Activated CD4-positive, alpha-beta memory T cell treated with anti-CD3 and anti-CD28 coated beads for 36 hours (primary cell): ENCODE measurements at places on chromosomes 4 and X.

- DNase-seq = no peak
These were observed 67.6 kb downstream of the POLA1 start for GRCh38 chrX:24761306-24761705.

DNA sequence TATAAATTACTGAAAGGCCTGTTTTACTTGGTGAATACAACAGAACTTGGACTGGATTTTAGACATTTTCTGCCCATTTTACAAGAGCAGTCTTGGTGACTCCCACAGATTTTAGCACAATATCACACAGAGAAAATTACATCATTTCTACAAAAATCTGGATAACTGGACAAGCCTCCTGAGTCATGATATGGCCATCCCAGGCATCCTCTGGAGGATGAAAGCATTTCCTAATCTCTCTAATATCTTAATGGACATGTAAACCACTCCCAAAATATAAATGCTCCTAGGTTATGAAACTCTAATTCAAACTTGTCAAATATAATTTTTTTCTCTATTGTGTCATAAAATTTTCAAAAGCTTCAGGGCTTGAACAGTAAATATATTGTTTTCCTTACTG is 1170.8 kb upstream of the PCDH7 start:
- no peak for DNase-seq

- peak; percentile 36 for DNase-seq
These were observed 331.0 kb upstream of the EMCN start for GRCh38 chr4:100848841-100849240.

GRCh38 chrX:7269589-7269988 is 121.6 kb upstream of the PUDP start:
- DNase-seq = no peak

GRCh38 chrX:18871970-18872369 is 111.9 kb downstream of the PHKA2 start:
- DNase-seq = no peak

DNA sequence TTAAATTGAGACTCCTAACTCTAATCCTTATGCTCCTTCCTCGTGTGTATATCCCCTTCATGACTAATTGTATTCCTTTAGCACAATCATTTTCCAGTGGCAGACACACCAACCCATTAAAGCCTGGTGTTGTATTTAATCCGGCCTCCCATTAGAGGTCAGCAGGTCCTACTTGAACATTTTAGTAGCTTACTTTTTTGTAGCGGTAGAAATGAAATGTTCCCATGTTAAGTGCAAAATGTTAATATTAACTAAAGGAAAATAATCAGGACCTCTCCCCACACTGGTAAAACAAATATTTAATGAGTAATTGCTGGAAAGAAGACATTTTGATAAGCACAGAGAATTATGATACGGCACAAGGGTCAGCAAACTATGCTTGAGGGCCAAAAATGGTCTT is 3.4 kb downstream of the RAB33B start:
- DNase-seq = no peak

GRCh38 chr4:113410686-113411085 is 350.9 kb downstream of the CAMK2D start:
- no peak for DNase-seq

GRCh38 chr4:142815834-142816233 is 30.3 kb downstream of the INPP4B start:
- peak; percentile 68 for DNase-seq

- no peak for DNase-seq
These were observed 20.1 kb upstream of the SLC34A2 start for GRCh38 chr4:25635501-25635900.

GRCh38 chrX:24023972-24024669 is 2.9 kb downstream of the KLHL15 start:
- no peak for DNase-seq

DNA sequence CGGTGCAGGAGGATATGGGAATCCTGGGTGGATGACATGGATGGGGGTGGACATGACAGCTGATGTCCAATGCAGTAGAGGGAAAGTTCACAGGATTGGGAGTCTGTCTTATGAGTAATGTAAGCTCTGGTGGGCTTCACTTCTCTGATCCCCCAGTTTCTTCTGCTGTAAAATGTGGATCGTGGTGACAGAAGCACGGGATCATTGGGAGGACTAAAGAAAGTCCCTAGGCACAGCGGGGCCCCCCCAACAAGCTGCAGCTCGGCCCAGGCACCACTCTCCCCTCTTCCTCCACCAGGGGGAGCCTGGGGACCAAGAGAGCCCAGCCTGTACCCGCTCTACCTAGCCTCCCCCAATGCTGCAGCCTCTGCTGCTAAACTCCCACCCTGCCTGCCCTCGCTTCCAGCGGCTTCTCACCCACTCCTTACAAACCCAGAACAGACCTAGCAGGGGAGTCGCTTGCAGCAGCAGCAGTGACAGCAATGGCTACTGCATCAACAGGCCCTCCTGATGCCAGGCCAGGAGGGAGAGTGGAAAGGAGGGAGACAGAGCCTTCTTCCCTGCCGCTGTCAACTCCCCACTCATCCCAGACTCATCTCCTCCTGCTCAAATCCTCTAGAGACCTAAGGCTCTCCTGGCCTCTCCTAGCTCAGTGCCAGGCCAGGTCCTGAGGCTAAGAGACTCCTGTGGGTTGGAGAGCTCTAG is 36.1 kb upstream of the IQSEC2 start:
- peak; percentile 72 for DNase-seq

GRCh38 chrX:130173190-130173895 is 1.6 kb downstream of the RAB33A start:
- peak; percentile 76 for DNase-seq

DNA sequence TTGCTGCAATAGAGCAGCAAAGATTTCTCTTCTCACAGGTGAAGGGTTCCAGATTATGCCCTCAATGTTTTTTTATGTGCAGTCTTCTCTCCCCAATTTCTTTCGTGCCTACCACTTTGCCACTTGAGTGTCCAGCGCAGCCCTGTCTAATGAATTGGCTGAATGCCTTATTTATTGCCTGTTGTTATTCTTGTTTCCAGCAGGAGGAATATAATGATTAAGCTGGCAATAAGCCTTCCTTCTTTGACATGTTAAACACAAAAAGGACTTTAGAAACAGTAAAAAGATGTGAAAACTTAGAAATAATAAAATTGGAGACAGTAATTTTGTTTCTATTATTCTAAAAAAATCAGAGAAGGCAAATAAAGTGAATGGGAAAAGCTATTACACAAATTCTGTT is 34.6 kb upstream of the FRAS1 start:
- no peak for DNase-seq

GRCh38 chrX:21966866-21967265 is 26.4 kb downstream of the SMS start:
- no peak for DNase-seq

DNA sequence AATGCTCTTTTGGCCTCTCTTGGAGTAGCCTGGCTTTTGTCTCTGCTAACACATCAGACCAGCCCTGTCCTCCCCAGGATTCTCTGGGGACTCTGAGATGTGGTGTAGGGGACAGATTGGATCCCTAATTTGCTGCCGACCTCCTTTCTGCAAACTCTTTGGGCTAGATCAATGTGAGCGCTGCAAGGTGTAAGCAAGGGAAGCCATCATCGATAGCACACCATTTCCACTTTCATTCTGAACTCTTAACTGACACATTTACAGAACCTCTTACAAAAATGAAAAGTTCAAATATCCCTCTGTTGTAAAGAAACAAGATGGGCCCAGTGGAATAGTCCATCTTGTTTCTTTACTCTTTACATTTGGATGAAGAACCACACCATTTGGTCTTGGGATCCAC is 46.6 kb downstream of the PGRMC2 start:
- no peak for DNase-seq

DNA sequence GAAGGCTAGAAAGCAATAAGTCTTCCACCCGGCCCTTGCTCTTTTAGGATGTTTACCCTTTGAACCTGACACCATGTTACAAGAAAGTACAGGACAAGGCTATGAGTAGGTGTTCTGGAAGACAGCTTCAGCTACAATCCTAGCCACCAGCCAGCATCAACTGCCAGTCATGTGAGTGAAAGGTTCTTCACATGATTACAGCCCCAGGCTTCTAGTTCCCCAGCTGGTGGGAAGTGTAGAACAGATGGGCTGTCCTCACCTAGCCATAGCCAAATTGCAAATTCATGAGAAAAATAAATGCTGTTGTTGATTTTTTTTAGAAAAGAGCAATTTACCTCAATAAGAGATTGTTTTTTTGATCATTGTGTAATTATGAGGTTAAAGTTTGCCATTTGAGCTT is 60.8 kb downstream of the GRXCR1 start:
- no peak for DNase-seq

DNA sequence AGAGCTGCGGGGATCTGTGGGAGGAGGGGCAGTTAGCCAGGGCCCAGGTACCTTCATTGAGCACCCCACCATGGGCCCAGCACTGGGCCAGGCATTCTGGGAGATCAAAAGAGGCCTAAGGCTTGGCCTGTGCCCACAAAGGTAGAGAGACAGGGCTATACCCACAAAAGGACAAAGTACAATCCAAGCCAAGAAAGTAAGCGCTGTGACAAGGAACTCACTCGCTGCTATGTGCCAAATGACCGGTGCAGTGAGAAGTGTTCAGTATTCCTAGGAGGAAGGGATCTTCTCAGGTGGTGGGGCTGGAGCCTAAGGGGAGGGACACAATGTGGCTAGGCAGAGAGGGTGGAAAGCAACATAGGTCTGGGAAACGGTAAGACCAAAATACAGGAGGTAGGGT is 8.8 kb upstream of the FRMPD3 start:
- no peak for DNase-seq

- DNase-seq = no peak
These were observed 27.3 kb upstream of the XAGE2 start for GRCh38 chrX:52341493-52341892.

DNA sequence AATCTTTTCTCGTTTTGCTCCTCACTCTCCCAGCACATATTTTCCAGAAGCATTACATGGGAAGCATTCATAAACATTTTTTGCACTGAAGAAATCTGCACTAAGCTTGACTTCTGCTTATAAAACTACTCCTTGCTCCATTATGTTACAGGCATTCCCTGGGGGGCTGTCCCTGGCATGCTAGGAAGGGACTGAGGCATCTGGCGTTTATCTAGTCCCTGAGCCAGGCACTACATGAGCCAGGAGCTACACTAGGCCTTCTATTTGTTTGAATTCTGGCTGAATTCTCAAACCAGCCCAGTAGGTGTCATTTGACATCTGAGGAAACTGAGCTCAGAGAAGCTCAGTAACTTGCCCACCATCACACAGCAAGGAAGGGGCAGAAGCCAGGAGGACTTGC is 43.3 kb downstream of the NHSL2 start:
- DNase-seq = no peak

GRCh38 chr4:159075531-159075932 is 27.3 kb upstream of the RAPGEF2 start:
- DNase-seq = no peak

- DNase-seq = no peak
These were observed 107.3 kb upstream of the PRDX4 start for GRCh38 chrX:23559975-23560374.

- DNase-seq = no peak
These were observed 1672.7 kb upstream of the PCDH7 start for GRCh38 chr4:29047341-29048041.

GRCh38 chr4:5689065-5689464 is 19.3 kb downstream of the EVC2 start:
- no peak for DNase-seq

- no peak for DNase-seq
These were observed 3.5 kb downstream of the S100G start for GRCh38 chrX:16653424-16653823.

DNA sequence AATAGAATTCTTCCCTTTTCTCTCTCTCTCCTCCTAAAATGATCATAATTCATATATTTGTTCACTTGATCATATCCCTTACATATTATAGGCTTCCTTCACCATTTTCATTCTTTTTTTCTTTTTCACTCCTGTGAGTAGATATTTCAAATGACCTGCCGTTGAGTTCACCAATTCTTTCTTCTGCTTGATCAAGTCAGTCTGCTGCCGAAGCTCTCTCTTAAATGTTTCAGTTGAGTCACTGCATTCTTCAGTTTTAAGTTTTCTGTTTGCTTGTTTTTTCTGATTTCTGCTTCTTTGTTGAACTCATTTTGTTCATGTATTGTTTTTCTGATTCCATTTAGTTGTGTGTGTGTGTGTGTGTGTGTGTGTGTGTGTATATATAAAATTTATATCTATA is 354.3 kb downstream of the GPAT3 start:
- DNase-seq = no peak

GRCh38 chr4:180057299-180057721 is 2185.9 kb upstream of the TENM3 start:
- no peak for DNase-seq

DNA sequence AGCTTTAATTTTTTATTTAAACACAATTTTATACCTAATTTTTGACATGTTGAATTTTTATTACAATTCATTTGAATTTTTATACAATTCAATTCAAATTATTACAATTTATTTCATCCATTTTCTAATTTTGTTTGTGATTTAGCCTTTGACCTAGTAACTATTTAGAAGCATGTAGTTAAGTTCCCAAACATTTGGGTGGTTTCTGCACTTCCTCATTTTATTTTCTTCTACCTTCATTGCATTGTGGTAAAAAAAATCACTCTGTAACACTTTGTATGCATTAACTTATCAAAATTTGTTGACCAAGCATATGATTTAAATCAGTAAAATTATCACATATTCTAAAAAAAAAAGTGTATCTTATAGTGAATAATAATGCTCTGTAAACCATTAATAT is 928.9 kb downstream of the ARAP2 start:
- no peak for DNase-seq

DNA sequence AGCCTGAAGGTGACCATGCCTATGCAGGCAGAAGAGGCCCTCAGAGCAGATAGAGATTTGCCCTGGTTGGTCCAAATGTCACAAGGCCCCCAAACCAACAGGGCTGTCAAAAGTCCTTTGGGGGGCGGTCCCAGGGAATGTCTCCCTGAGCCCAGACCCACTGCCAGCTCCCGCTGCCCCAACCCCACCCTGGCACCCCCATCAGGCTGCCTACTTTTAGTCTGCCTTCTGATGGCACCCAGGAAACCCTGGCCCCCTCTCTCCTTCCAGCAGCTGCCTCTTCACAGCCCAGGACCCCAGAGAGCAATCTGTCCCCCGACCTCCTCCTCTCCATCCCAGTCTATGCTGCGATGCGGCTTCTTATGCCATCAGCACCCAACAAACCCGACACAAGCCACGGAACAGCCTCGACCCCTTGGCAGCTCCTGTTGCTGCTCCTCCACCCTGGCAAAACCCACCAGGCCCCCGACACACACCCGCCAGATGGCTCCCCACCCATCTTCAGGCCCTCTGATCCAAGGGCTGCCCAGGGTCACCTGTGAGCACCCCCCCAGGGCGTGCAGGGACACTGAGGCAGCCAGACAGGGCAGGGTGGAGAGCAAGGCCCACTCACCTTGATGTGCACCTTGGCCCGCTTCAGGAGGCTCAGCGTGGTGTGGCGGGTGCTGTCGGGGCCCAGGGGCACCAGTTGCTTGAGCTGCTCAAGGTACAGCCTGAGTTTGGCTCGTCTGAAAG is 9.9 kb downstream of the MXD4 start:
- no peak for DNase-seq

- no peak for DNase-seq
These were observed 91.9 kb downstream of the FAM13A start for GRCh38 chr4:88965053-88965452.
